LHCN-M2 (cell line): ENCODE measurements at places on chromosomes 1 and 21. TPM values are rescaled to one million over a fixed set of nuclear protein-coding genes. Genes with fewer than 3 reads are reported as not detected.

Gene TIE1
- total RNA-seq: 0.11 and 0.58 TPM in 2 replicates

Gene NPR1
- not detected in 2 replicates for total RNA-seq

Gene OVAAL
- total RNA-seq: 0.11 TPM in 1 of 2 replicates, not detected in the other

Gene OR14K1
- total RNA-seq: not detected in 2 replicates

Gene FCGR3A
- not detected in 2 replicates for total RNA-seq

Gene HES3
- total RNA-seq: not detected in 2 replicates

Gene COL6A2
- 421 and 452 TPM in 2 replicates for total RNA-seq

Gene TEX38
- total RNA-seq: 0.17 TPM in 1 of 2 replicates, not detected in the other

Gene IVL
- not detected in 2 replicates for total RNA-seq
